Esophagus squamous epithelium (tissue), 5 donors: ENCODE measurements at places on chromosomes 2 and 18.
A peak's percentile ranks its signal among the peaks of the same experiment; 100 is the strongest.

- H3K27me3 ChIP-seq = no peaks in the 10 kb centered on the region
- H3K27ac ChIP-seq = no peak overlapping the region
- no peak for DNase-seq
- H3K4me1 ChIP-seq = no peaks in the 10 kb centered on the region
Measured at GRCh38 chr2:154158101-154158500, 286.4 kb downstream of the GALNT13 start.

- H3K4me3 ChIP-seq = no peak overlapping the region
- DNase-seq = no peak
- H3K4me1 ChIP-seq = no peaks in the 10 kb centered on the region
- no peak overlapping the region for H3K27ac ChIP-seq
Measured at GRCh38 chr2:137888845-137889244, 75.4 kb upstream of the HNMT start.

- H3K36me3 ChIP-seq = no peaks in the 10 kb centered on the region
- H3K27ac ChIP-seq = no peak overlapping the region
- H3K4me1 ChIP-seq = no peaks in the 10 kb centered on the region
Measured at GRCh38 chr2:100978582-100979191, 23.4 kb upstream of the RPL31 start.

- no peaks in the 10 kb centered on the region for H3K27me3 ChIP-seq
- H3K4me3 ChIP-seq = no peak overlapping the region
- DNase-seq = no peak
- H3K4me1 ChIP-seq = no peaks in the 10 kb centered on the region
- H3K36me3 ChIP-seq = no peaks in the 10 kb centered on the region
- H3K27ac ChIP-seq = no peak overlapping the region
Measured at GRCh38 chr2:119463136-119463535, 31.5 kb downstream of the TMEM37 start.

DNA sequence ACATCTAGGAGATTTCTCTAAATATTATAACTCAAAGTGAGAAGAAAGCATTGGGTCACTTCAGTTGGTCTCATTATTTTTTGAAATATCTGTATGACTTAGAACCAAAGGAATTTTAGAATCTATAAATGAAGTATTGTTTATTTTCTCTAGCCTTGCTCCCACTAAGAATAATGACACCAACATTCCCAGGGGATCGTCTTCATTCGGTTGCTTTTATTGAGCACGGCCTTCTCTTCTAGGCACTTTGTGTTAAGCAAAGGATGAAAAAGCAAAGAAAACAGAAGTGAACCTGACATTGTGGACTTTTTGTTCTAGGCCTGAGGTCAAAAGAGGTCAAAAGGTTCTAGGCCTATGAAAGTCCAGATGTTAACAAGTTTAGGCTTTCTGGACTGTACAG, 231.9 kb downstream of the GALR1 start:
- DNase-seq = no peak
- H3K4me1 ChIP-seq = no peaks in the 10 kb centered on the region
- H3K4me3 ChIP-seq = no peak overlapping the region
- no peaks in the 10 kb centered on the region for H3K36me3 ChIP-seq
- H3K27me3 ChIP-seq = no peaks in the 10 kb centered on the region

DNA sequence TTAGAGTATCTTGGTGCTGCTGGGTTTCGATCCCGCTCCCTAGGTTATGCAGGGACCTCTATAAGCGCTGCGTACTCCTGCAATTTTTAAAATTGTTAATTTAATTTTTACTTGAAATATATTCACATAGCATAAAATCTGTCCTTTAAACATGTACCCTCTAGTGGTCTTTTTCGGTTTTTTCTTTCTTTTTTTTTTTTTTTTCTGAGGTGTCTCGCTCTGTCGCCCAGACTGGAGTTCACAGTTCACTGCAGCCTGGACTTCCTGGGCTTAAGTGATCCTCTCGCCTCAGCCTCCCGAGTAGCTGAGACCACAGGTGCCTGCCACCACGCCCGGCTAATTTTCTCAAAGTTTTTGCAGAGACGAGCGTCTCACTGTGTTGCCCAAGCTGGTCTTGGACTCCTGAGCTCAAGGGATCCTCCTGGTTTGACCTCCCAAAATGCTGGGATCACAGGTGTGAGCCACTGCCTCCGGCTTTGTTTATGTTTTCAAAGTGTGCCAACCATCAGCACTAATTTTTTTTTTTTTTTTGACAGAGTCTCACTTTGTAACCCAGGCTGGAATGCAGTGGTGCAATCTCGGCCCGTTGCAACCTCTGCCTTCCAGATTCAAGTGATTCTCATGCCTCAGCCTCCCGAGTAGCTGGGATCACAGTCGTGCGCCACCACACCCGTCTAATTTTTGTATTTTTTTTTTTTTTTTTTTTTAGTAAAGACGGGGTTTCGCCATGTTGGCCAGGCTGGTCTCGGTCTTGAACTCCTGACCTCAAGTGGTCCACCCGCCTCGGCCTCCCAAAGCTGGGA, 585 bp upstream of the MOB1A start:
- no peaks in the 10 kb centered on the region for H3K36me3 ChIP-seq
- H3K27me3 ChIP-seq = no peaks in the 10 kb centered on the region
- H3K4me1 ChIP-seq = peaks cover 48% of the 10 kb centered on the region
- H3K4me3 ChIP-seq = peak overlapping the region; percentile 98
